WTC11 (cell line): ENCODE measurements at places on chromosomes 16 and 17.

DNA sequence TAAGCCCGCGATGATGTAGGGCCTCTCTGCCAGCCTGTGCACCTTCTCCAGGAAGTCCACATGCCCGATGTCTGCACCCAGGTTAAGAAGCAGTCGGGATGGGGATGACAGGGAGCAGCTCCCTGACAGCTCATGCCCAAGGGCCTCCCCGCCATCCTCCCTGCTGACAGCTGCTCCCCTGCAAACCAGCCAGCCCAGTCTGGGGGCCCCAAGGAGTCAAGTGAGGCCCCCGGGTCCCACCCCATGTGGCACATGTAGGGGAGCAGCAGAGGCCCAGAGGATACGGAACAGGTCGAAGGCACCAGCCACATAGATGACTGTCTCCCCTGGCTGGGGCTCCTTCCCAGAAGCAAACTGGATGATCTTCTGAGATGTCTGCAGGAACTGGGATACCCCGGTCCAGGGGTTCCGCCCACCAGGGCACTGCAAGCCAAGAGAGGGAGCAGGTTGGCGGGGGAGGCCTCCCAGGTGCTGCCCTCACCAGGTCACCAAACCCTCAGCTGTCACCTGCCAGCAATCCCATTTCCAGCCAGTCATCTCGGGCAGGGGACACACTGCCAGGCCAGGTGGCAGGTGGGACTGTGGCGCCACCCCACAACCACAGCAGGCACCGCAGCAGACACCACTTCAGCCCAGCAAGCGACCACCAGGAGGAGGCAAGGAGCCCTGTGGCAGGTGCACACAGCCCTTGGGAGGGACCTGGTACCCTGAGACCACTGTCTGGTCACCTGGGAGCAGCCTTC is 4.6 kb downstream of the PCYT2 start:
- peak; percentile 60 for DNase-seq

DNA sequence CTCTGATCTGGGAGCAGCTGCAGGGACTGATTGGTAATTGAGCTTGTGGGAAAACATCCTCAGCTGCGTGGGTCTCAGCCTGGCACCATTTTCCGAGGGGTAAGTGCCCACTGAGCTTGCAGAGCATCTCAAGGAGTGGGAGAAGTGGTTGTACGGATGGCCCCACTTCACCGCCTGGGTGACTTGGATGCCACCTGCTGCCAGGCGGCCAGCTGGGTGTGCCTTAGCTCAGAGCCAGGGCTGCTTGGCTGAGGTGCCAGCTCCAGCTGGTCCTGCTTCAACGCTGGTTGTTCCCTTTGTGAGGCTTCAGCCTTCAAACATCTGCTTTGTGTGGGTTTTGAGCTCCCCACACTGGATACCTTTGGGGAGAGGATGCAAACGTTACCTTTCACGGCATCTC is 482.7 kb upstream of the EEF2KMT start:
- DNase-seq: no peak

- peak; percentile 68 for DNase-seq
These were observed 2.6 kb downstream of the NOG start for GRCh38 chr17:56595831-56596690.

DNA sequence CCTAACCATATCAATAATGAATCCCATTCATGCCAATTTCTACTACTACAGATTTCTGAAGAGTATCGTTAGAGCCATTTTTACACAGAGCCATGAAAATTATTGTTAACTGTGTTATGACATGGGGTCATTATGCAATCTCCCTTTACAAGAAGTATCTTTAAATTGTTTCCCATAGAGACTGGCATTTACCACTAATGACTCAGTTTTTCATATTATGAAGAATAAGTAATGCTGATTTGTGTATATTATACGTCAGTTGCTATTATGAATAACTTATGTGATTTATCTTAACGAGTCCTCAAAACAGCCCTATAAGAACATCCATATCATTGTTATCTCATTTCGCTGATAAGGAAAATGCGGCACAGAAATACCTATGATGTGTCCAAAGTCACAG is 173.8 kb downstream of the KCNJ2 start:
- no peak for DNase-seq

DNA sequence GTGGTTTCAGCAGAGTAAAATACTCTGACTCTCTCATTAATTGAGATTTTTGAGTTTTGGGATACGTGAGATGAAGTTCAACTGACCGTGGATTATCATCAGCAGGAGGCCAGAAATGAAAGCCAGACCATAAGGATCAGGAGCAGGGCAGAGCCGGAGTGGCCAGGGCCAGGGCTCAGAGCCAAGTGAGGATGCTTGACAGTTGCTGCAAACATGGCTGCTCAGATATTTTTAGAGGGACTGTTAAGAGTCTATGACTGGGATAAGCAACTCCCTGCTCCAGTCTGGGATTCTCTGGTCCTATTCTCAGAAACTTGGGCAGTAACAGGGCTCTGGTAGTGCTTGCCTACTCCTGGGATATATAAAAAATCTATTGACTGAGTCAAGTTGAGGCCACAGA is 17.6 kb upstream of the CDH13 start:
- no peak for DNase-seq

DNA sequence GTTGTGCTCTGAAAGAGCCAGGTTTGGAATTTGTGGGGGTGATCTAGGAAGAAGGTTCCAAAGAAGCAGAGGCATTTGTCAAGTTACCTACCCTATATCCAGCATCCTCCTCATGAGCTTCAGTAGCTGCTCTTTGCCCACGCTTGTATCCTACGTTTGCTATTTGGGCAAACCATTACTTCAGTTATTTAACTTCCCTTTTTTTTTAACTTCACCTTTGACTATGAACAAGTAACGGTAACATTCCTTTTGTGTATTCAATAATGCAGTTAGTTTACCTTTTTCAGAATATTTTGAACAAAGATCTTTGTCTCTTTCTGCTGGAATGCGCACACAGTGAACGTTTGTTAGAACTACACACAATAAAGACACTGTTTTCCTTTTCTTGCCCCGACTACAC is 41.5 kb downstream of the CYB5B start:
- DNase-seq: no peak

- no peak for DNase-seq
These were observed 86.4 kb downstream of the GAS7 start for GRCh38 chr17:10111907-10112452.

GRCh38 chr17:59049798-59050197 is 56.9 kb downstream of the TRIM37 start:
- no peak for DNase-seq

- no peak for DNase-seq
These were observed 3.9 kb upstream of the TRIM25 start for GRCh38 chr17:56917559-56918296.

- no peak for DNase-seq
These were observed 36.9 kb downstream of the DYNLRB2 start for GRCh38 chr16:80577485-80578280.

GRCh38 chr16:88899901-88900661 is 33.6 kb upstream of the PABPN1L start:
- no peak for DNase-seq

DNA sequence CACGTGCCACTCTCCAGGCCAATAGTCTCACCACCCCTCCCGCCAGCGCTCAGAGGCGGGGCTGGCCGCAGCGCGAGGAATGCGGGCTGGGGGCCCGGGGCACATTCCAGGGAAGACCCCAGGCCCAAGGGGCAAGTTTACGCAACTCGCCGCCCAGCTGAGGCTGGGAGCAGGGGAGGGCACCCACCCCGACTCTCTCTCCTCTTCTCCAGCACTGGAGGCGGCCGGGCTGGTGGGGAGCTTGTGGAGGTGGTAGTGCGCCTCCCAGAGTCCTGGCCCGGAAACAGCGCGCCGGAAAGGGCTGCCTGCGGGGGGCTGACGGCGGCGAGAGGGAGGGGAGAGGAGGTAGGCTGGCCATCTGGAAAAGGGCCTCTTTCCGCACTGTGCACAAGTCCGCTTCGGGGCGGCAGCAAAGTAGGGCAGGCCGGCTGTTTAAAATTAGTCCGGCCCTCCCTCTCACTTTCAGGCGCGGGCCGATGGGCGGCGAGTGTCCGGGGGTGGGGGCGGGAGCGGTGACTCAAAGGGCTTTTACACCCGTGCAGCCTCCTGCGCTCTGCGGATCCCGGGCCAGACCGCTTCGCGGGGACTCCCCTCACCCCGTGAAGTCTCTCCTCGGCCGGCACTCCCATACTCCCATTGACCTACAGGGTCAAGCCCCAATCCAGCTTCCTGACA is 1.1 kb downstream of the FHOD1 start:
- DNase-seq: peak; percentile 87
